ENCODE measurements at places on chromosomes 7 and 10.

- no peak for DNase-seq
Measured at GRCh38 chr10:63595072-63595471, 73.9 kb downstream of the REEP3 start.

- no peak for DNase-seq
Measured at GRCh38 chr7:73932364-73932763, 71.4 kb downstream of the TMEM270 start.

DNA sequence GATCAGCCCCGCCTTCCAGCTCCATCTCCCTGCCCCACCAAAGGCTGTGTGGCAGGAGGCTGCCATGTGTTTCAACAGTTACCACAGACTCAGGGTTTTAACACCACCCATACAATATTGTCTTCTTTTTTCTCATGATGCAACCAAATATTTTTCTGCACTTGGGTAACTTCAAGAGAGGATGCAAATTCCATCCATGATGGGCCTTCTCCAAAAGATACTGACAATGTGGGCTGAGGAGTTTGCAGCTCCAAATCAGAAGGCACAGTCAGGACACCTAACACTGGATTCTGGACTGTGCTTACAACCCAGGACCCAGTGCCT lies 347.9 kb downstream of the GRID1 start:
- DNase-seq = no peak

GRCh38 chr10:21534604-21535493 lies 817 bp downstream of the MLLT10 start:
- DNase-seq = peak; percentile 63

DNA sequence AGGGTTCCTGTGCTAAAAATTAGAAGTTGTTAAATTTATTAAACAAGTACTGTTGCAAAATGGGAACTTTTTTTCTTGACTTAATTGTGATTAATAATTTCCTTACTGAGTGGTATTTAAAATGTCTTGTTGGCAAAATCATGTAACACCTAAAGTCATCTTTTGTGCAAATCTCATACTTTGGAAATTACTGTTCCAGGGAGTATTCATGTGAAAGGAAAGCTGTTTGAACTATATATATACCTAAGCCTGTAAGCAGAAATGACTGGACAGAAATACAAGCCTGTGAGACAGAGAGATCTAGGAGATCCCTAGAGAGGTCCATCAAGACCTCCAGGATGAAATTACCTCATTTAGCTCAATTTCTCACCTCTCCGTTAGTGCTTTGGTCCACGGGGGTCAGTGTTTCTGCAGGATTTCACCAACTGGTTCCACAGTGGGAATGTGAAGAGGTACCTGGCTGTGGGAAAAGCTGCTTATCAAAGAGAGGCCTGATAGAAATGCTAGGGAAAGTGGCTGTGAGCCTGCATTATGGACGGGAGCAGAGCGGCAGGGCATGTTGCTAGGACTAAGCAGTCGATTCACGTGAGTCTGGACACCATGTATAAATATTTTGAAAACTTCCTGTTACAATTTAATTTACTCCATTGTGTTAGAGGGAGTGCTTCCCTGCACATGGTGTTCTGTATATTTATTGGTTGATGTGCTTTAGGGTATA lies 7.9 kb downstream of the LUC7L2 start:
- DNase-seq = no peak

DNA sequence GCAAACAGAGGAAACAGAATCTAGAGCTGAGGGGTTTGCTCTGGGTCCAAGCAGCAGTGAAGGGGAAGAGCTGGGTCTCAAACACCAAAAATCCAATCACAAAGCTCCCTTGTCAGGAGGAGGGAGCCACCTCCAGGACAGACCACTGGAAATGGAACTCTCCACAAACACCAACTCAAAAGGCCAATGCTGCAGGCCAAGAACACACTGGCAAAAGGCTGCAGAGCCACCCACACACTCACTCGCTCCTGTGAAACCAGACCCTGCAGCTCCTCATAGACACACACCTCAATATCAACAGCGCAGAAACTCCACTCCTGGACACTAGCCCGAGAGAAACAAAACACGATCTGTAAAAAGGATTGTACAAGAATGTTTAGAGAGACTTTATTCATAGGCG lies 213.5 kb downstream of the PTPRN2 start:
- DNase-seq = no peak

DNA sequence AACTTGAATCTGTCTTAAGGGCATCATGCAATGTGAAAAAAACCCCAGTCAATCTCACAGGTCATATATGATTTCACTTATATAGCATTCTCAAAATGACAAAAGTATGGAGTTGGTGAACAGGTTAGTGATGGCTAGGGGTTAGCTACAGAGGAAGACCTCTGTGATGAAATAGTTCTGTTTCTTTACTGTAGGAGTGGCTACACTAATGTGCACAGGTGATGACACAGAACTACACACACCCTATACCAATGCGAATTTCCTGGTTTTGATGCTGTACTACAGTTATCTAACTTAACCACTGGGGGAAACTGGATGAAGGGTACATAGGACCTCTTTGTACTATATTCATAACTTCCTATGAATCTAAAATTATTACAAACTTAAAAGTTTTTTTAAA lies 541.8 kb downstream of the PARD3 start:
- no peak for DNase-seq

- DNase-seq = no peak
Measured at GRCh38 chr10:95408983-95409873, 118.4 kb upstream of the PDLIM1 start.

GRCh38 chr7:91243591-91244301 lies 20.5 kb upstream of the FZD1 start:
- DNase-seq = peak; percentile 79

GRCh38 chr7:151424799-151425198 lies 15.0 kb upstream of the WDR86 start:
- DNase-seq = no peak

GRCh38 chr7:29331163-29331562 lies 136.6 kb downstream of the CHN2 start:
- peak; percentile 62 for DNase-seq

- DNase-seq = no peak
Measured at GRCh38 chr7:50348469-50349162, 44.1 kb downstream of the IKZF1 start.

- DNase-seq = no peak
Measured at GRCh38 chr10:108385963-108386362, 1221.5 kb upstream of the SORCS1 start.

DNA sequence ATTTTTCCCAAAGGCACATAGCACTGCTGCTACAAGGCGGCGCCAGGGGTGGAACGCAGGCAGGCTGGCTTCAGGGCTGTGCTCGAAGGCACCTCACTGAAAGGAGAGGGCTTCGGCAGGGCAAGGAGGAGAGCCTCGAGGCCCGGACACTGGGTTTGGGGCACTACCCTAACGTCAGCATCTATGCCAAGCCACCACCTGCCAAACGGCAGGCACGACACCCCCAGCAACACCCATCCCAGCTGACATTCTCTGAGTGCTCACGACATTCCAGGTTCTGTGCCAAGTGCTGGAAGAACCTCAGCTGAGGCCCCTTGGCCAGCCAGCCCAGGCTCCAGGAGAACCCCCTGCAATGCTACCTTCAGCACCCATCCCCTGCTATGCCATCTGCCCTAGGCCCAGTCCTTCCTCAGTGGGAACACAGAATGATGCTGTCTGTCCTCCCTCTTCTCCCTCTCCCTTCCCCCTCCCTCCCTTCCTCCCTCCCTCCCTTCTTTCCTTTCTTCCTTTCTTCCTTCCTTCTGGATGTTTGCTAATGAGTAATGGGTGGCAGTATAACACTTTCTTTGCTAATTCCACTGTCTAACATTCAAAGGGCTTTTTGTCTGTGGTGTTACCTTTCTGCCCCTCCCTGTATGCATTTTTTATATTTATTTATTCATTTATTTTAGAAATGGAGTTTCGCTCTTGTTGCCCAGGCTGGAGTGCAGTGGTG lies 24.3 kb downstream of the ZCCHC24 start:
- DNase-seq = no peak

DNA sequence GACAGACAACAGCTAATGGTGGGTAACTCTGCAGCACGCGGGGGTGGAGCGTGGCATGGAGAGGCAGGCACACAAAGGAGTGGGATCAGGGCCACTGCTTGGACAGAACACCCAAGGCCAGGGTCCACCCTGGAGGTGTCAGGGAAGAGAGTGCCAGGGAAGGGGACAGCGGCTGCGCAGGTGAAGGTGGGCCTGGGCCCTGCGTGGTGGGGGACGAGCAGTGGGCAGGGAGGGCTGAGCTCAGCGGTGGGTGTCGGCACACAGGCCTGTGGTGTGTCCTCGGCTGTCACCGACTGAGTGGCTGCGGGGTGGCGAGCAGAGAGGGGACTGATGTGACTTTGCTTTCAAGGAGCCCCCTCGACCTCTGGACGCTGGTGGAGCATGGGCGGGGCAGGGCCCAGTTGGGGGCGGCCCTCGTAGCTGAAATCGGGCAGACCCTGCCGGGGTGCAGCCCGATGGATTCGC lies 8.4 kb upstream of the SCART1 start:
- no peak for DNase-seq

DNA sequence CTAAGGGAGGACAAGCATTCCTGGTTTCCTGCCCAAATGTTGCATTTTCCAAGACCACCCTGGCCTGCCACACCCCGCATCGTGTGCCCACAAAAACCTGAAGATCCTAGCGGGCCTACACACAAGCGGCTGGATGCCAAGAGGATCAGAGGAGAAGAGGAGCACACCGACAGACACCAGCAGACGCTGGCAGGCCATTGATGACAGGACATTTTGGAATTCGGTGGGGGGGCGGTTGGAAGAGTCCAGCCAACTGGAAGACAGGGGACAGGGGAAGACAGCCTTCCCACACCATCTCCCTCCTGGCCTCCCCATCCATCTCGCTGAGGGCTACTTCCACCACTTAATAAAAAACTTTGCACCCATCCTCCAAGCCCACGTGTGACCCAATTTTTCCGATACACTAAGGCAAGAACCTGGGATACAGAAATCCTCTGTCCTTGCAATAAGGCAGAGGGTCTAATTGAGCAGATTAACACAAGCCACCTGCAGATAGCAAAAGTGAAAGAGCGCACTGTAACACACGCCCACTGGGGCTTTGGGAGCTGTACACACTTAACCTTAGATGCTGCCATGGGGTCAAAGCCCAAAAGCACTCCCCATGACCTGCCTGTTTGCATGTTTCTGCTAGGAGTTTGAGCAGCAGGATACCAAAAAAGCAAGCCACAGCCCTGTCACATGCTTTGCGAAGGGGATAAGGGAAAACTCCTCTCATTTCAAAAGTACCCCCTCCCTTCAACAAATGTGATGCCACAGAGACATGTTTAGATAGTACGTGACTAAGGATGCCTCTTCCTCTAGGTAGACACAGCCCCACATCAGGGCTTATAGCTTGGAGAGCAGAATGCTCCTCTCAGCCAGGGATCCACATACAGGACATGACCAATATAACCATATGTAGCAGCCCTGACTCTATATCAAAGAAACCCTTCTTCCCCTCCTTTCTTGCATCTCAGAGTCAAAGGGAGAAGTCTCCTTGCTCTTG lies 13.4 kb upstream of the SMNDC1 start:
- DNase-seq = no peak

- no peak for DNase-seq
Measured at GRCh38 chr7:142792593-142792992, 21.8 kb downstream of the PRSS2 start.

- no peak for DNase-seq
Measured at GRCh38 chr10:11298116-11298515, 280.4 kb downstream of the CELF2 start.

- no peak for DNase-seq
Measured at GRCh38 chr7:68063171-68063570, 1066.5 kb downstream of the TYW1 start.

DNA sequence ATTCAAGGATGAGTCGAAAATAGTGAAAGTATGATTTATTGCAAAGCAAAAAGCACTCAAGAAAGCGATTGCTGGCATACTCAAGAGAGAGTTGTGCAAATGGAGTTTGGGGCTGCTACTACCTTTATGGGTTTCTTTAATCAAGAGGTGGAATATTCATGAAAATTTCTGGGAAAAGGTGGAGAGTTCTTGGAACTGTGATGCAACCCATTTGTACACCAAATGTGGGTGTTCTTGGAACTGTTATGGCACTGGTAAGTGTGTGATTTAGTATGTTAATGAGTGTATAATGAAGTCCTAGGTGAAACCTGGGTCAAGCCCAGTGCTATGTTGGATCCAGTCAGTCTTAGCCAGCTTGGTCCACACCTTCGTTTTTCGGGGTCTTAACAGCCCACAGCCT lies 3.4 kb upstream of the VOPP1 start:
- DNase-seq = no peak

GRCh38 chr7:119197877-119198527 lies 973.5 kb downstream of the ANKRD7 start:
- DNase-seq = peak; percentile 71

DNA sequence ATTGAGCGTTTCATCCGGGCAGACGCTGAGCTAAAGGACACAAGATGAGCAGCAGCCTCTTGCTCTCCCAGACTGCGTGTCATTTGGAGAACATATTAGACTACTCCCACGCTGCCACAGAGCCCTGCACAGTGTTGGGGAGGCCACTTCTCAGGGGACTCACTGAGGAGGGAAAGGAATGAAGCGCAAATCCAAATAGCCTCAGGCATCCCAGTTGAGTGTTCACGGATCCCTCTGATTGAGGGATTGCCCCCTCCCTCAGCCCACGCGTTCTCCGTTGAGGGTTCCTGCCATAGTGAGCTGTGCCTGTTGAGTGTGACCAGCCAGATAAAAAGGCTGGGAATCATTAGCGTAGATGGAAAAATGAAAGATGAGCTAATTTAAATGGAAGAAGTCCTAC lies 563.4 kb downstream of the ACTR3B start:
- no peak for DNase-seq

- DNase-seq = no peak
Measured at GRCh38 chr7:21352540-21353387, 75.1 kb upstream of the SP4 start.

- no peak for DNase-seq
Measured at GRCh38 chr10:125193306-125193877, 33.0 kb upstream of the CTBP2 start.

DNA sequence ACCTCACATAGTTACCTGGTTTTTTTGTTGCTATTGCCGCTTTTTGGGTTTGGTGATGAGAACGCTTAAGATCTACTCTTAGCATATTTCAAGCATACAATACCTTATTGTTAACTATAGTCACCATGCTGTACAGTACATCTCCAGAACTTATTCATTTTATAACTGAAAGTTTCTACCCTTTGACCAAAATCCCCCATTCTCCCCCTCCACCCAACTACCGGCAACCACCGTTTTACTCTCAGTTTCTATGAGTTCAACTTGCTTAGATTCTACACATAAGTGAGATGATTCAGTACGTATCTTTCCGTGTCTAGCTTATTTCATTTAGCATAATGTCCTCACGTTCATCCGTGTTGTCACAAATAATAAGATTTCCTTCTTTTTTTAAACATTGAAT lies 86.7 kb upstream of the IL6 start:
- DNase-seq = no peak

DNA sequence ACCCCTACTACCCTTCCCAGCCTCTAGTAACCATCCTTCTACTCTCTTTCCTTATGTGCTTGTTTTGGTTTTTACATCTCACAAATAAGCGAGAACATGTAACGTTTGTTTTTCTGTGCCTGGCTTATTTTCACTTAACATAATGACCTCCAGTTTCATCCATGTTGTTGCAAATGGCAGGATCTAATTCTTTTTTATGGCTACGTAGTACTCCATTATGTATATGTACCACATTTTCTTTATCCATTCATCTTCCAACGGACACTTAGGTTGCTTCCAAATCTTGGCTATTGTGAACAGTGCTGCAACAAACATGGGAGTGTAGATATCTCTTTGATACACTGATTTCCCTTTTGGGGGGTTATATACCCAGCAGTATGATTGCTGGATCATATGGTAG lies 33.6 kb upstream of the SLC26A4 start:
- DNase-seq = no peak

- DNase-seq = no peak
Measured at GRCh38 chr10:80502621-80503583, 34.8 kb upstream of the SH2D4B start.

GRCh38 chr10:129090618-129091366 lies 376.2 kb upstream of the MGMT start:
- no peak for DNase-seq

Data from NCI-H1417 (cell line).